ENCODE measurements at places on chromosomes 12 and 14. TPM values are rescaled to one million over a fixed set of nuclear protein-coding genes. Genes with fewer than 3 reads are reported as not detected.

Gene RNU4-1
- total RNA-seq: not detected

Gene GZMB
- not detected for total RNA-seq

Gene COL2A1
- total RNA-seq: 0.08 TPM

Gene HOXC12
- total RNA-seq: not detected

Gene KRT6B
- total RNA-seq: not detected

Gene GDF3
- total RNA-seq: not detected

Gene DBX2
- total RNA-seq: not detected

Gene RNASE1
- 0.29 TPM for total RNA-seq

Gene ULK1
- total RNA-seq: 44.2 TPM

Gene GPD1
- total RNA-seq: 0.39 TPM

Gene CLSTN3
- total RNA-seq: 11.3 TPM

Gene TECPR2
- total RNA-seq: 9.6 TPM

Gene LRCOL1
- total RNA-seq: not detected

Gene OXA1L
- 161 TPM for total RNA-seq

Gene PAN2
- total RNA-seq: 17.1 TPM

Gene EIF2S3B
- total RNA-seq: 0.52 TPM

Gene ST8SIA1
- total RNA-seq: 0.11 TPM

Gene SYNDIG1L
- total RNA-seq: not detected

Gene CDH24
- total RNA-seq: 3.4 TPM

Gene ADAM21
- not detected for total RNA-seq

Gene IL22
- not detected for total RNA-seq

Gene SHMT2
- 142 TPM for total RNA-seq

Gene AMDHD1
- total RNA-seq: 2.4 TPM

Gene GNB3
- total RNA-seq: 1.9 TPM

Gene PARPBP
- total RNA-seq: 20.5 TPM

Gene DTX3
- 19.8 TPM for total RNA-seq

Gene PIP4K2C
- total RNA-seq: 43.6 TPM

Gene GALNT16
- 3.6 TPM for total RNA-seq

Gene CELA1
- not detected for total RNA-seq

Gene RIPK3
- not detected for total RNA-seq

Gene PTPN6
- total RNA-seq: 14.4 TPM

Data from A549 treated with DMSO at 1 μM for 4 hours (cell line).